ENCODE measurements at places on chromosomes 7 and 10. TPM values are rescaled to one million over a fixed set of nuclear protein-coding genes. Genes with fewer than 3 reads are reported as not detected.

- DNase-seq, result no peak
Observed at GRCh38 chr10:5843686-5844344, 30.6 kb upstream of the GDI2 start.

DNA sequence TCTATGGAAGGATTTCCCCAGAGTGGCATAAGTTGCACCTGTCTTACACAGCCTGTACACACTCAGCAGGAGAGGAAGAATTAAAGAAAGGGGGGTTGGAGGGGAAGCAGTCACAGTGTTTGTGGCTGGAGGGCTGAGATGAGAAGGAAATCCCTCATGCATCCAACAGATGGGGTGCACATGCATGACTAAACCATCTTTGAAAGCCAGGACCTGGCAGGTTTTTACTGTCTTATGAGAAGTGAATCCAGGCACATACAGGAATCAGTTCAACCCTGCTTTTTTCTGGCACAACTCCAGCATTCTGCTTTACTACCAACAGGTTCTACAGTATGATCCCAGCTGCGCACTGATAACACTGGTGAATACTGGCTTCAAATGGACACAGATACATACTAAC is 107.7 kb downstream of the CACNA2D1 start:
- DNase-seq, result peak; percentile 26

DNA sequence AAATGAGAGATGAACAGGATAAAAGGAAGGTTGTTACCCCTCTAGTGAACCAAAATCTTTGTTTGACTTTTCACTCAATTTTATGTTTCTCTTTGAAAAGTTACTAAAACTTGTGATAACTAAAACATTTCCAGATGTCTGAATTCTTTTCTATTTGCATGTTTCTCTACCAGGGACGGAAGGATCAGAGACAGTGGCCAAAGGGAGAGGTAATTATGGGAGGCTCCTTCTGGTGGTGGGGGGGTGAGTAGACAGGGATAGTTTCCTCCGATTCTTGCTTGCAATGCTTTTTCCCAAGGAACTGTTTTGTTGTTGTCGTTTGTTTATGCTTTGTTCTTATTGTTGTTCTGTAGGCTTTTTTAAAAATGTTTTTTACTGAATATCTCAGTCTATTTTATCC is 374.8 kb downstream of the INHBA start:
- no peak for DNase-seq

DNA sequence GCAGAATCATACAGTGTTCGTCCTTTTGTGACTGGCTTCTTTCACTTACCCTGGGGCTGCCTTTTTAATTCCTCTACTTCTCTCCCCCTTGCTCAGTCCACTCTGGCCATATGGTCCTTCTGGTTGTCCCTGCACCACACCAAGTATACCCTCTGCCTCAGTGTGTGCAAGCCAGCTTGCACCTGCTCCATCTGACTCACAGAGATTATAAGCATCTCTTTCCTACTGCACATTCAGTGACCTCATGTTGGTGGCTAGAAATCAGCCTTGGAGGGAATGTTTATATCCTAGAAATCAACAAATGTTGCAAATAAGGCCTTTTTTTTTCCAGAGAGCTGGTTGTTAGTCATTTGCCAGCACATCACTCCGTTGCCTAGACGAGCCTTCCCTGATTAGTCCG is 67.5 kb upstream of the C10orf90 start:
- no peak for DNase-seq

- no peak for DNase-seq
Observed at GRCh38 chr7:68256295-68256694, 1259.7 kb downstream of the TYW1 start.

DNA sequence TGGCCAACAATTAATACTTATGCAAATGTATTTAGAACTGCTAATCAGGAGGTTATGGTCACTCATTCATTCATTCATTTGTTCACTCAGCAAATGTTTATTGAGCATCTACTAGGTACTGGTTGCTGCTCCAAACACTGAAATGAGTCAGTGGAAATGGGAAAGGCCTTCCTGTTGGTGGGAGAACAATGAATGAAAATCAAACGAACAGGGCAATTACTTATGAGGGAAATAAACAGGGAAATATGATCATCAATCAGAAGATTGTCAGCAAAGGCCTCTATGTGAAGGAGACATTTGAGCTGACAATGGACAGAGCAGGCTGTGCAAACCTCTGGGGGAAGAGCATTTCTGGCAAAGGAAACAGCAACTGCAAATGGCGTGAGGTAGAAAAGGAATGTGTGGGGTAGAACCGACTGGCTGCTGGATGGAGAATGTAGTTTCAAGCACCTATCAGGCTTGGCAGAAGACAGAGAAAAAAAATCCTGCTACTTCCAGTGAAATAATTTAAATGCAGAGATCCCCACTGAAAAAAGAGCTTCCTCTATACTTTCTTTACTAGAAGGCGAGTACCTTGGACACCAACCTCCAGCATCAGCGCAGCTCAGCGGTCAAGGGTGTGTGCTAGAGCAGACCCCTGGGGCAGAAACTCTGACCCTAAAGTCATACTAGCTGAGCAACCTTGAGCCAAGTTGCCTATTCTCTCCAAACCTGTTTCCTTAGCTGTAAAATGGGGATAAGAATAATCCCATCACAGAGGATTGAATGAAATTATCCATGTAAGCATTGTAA is 108.8 kb upstream of the EEPD1 start:
- DNase-seq, result no peak

DNA sequence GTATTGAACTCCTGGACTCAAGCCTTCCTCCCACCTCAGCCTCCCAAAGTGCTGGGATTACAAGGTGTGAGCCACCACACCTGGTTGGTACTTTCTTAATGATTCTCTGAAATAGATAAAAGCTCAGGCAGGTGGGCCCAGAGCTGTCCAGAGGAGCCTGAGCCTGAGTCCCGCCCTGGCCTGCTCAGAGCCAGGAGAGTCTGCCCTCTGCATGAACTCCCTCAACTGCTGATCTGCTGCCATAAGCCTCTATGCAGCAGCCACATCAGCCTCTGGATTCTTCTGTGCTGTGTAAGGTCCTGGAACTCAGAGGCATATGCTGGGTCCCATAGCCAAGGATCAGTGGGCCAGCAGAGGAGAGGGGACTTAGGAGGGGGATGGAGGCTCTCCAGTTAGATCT is 23.1 kb upstream of the DDIT4 start:
- peak; percentile 57 for DNase-seq

GRCh38 chr7:140506788-140507464 is 27.6 kb upstream of the MKRN1 start:
- DNase-seq, result peak; percentile 71

DNA sequence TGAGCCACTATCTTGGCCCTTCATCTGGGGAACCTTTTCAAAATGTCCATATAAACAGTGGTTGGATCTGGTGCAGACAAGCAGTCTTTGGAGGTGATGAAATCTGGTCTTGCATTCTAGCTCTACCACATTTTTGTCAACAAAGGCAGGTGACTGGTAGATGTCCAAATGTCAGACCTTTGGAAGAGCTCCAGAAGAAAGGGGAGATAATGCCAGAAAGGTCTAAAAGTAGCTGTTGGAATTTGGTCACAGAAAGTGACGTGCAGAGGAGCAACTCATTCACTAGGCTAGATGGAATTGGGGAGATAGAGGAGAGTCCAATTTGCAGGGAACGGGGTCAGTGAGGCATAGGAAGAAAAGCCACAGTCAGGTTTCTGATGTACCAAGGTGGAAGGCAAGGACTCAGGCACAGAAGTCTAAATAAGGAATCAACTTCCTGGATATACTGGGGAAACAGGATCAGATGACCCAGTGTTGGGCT is 36.4 kb upstream of the WAC start:
- DNase-seq, result no peak

GRCh38 chr7:30463405-30464145 is 15.0 kb downstream of the NOD1 start:
- no peak for DNase-seq

DNA sequence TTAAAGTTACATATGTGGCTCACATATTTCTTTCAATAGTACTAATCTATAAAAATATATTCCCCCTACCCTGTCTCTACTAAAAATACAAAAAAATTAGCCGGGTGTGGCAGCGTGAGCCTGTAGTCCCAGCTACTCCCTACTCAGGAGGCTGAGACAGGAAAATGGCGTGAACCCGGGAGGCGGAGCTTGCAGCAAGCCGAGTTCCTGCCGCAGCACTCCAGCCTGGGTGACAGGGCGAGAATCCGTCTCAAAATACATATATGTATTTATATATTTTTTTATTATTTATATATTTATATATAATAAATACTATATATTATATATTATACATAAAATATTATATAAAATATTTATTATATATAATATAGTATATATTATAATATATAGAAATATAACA is 69.7 kb upstream of the GRM3 start:
- DNase-seq, result no peak

- no peak for DNase-seq
Observed at GRCh38 chr7:42469341-42469740, 232.3 kb upstream of the GLI3 start.

DNA sequence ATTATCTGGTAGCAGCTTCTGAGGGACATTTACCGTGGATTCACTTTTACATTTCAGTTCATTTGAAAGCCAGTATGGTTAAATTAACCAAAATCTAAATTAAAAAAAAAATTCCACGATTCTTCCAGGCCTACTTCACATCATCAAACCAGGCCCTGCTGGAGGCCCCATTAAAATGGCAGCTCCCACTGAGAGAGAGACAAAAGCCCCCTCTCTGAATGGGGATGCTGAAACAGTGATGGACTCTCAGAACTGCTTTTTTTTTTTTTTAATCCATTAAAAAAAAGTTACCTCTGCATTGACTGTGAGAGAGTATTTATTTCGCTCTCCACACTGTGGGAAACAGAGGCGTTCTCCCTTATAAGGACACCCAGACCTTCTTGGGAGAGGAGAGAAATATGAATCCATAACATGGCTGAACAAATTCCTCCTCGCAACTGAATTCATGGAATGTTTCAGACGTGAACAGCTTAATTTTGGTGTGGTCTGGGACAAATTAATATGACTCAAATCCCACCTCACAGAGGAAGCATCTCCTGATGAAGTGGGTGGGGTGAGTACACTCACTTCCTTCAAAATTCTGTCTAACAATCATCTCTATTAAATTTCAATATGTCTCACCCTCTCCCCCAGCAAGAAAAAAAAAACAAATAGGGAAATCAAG is 73.5 kb downstream of the SAMD9 start:
- no peak for DNase-seq

DNA sequence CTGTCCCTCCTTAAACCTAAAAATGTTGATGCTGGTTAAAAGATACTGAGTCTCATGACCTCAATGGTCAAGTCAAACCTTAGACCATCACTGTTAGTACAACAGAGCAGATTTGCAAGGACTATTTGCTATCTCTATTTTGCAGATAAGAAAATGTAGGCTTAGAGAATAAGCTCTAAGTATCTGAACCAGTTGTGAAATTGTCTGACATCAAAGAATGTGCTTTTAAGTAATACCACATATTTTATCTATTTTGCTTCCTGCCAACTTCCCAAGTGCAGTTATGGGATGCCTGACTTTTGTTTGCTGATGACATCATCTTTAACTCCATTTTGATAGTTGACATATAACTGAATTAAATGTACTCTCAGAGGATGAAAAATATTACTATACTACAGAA is 83.6 kb upstream of the TMEM106B start:
- DNase-seq, result no peak

DNA sequence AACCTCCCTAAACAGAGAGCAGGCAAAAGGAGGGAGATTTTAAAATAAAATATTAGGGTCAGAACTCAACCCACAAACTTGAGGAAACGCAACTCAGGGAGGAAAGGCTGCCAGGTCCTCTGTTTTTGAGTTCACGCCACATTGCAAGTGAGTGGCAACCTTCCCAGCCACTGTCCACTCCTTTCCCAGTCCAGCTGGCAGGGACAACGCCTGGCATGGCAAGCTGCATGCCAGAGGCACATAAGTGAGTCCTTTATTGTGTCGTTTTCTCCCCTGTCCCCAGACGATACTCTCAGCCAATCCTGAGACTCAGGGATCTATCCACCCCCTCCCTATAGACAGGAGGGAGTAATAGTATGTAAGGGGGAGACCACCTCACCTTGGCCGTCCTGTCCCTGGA is 22.4 kb downstream of the FBXW4 start:
- DNase-seq, result no peak

- DNase-seq, result no peak
Observed at GRCh38 chr10:12201543-12201942, 5.6 kb downstream of the CDC123 start.

- DNase-seq, result no peak
Observed at GRCh38 chr10:34681933-34682332, 133.2 kb downstream of the PARD3 start.

DNA sequence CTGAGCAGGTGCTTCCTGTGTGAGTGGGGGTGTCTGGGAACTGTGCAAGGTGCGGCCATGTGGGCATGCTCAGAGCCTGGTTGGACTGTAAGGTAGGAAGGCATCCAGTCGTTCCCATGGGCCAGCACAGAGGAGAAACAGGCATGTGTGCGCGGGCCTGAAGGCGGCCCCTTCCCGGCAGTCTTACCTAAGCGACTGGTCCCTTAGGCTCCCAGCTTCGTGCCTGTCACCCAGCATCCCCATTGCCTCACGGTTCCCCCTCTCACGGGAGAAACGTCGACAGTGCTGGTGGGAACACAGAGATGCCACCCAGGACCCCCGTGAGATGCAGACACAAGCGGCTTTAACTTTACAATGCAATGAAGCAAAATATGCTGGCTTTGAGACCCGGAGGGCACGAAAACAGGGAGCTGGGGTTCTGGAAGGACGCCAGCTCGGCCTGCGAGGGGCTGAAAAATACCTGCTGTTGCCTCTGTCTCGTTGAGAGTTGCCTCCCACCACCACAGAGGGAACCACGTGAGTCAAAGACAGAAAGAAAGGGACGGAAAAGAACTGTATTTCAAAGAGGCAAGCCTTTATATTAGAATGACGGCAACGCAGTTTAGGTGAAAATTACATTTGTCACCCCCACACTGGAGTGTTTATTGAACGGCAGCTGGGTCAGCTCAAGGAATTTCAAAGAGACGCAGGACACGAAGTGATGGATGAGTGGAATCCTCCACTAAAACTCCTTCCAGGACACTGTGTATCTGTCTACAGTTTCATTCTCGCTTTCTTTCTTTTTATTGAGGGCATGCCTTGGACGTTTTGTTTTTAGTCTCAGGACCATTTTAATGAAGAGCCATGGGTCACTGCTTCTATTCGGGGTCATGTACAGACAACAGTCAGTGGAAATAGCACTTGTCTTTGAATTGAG is 128.4 kb downstream of the DNAJB6 start:
- no peak for DNase-seq

DNA sequence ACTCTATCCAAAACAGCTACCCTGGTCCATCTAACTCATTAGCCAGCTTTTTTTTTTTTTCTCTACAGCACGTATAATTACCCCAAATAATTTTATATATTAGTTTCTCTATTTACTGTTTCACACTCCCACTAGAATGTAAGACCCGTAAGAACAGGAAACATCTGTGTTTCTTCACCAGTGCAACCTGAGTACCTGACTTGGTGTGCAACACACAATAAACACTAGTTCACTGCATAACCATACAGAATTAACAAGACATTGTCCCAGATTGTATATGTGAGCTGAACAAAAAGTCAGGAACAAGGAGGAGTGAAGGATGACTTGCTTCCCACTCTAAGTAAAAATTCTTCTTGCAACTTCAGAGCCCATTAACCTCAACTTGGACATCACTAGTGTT is 180.2 kb upstream of the AKR1E2 start:
- DNase-seq, result no peak

GRCh38 chr7:118974836-118975235 is 750.3 kb downstream of the ANKRD7 start:
- DNase-seq, result no peak

The DNAJC1 gene
- total RNA-seq, result 64.6 TPM

The COL13A1 gene
- total RNA-seq, result 4.5 TPM

The LIPK gene
- not detected for total RNA-seq

The KCNH2 gene
- total RNA-seq, result 8.4 TPM

The TMEM176B gene
- 200 TPM for total RNA-seq

The TSPAN12 gene
- total RNA-seq, result 26.0 TPM

The LIPM gene
- total RNA-seq, result not detected

The PON1 gene
- 37.4 TPM for total RNA-seq

The PDE1C gene
- total RNA-seq, result 3.3 TPM

The CCDC3 gene
- 13.6 TPM for total RNA-seq
